Mesothelial cell of epicardium (in vitro differentiated cells): ENCODE measurements at places on chromosomes 13 and 19. TPM values are rescaled to one million over a fixed set of nuclear protein-coding genes. Genes with fewer than 3 reads are reported as not detected.

The DCLK1 gene
- total RNA-seq: 21.7 to 23.1 TPM (median 22.6 TPM) in 3 replicates

- H3K27me3 ChIP-seq: peaks cover 35% of the 10 kb centered on the region
- DNase-seq: no peak
- H3K4me3 ChIP-seq: no peak overlapping the region
- no peaks in the 10 kb centered on the region for H3K36me3 ChIP-seq
- no peak overlapping the region for H3K27ac ChIP-seq
Observed at GRCh38 chr13:109790942-109791605, 4.7 kb upstream of the IRS2 start.

DNA sequence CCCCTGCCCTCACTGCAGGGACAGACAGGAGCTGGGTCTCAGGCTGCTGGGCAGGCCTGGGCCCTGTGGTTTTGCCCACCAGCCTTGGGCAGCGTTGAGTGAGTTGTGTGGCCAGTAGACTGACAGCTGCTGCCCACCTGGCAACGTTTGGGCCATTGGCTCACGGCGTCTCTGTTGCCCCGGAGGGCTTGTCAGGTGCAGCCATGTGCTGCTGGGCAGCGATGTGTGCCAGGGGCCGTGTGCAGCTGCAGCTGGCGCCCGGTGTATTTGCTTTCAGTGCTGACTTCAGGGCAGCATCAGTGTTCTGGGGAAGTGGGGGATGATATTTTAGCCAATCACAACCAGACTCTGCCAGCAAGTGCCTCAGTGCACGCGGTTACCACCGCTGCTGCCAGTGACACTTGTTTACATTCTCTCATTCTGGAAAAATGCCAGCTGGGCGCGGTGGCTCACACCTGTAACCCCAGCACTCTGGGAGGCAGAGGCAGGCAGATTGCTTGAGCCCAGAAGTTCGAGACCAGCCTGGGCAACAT is 10.6 kb downstream of the FZR1 start:
- H3K27me3 ChIP-seq: no peaks in the 10 kb centered on the region
- no peak overlapping the region for H3K4me3 ChIP-seq
- no peak for DNase-seq
- peaks cover 4% of the 10 kb centered on the region for H3K36me3 ChIP-seq
- H3K27ac ChIP-seq: no peak overlapping the region

The C1QTNF9B gene
- total RNA-seq: not detected in 3 replicates

GRCh38 chr13:99395436-99395835 is 88.2 kb upstream of the GPR183 start:
- no peaks in the 10 kb centered on the region for H3K4me1 ChIP-seq
- H3K36me3 ChIP-seq: no peaks in the 10 kb centered on the region
- DNase-seq: no peak
- H3K27me3 ChIP-seq: peaks cover 1% of the 10 kb centered on the region

The FXYD7 gene
- total RNA-seq: 0.41 to 1.3 TPM (median 0.69 TPM) in 3 replicates

DNA sequence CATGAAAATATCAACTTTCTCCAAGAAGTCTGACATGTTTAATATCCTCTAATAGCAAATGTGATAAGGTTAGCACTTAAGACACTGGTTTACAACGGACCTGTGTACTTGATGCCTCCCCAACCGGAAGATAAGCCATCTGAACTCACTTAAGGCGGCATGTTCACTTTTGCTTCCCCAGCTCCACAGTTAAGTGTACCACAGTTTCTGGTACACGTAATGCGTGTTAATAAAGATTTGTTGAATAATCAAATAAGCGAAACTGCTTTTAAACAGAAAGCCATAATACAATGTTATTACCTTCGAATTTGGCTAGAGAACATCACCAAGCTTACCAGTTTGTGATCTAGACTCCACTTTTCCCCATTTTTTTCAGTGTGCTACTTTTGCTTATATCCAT is 1.4 kb upstream of the PAN3 start:
- DNase-seq: no peak
- H3K27me3 ChIP-seq: no peaks in the 10 kb centered on the region
- peaks cover 31% of the 10 kb centered on the region for H3K4me1 ChIP-seq
- peak overlapping the region; percentile 89 for H3K4me3 ChIP-seq
- H3K27ac ChIP-seq: peak overlapping the region; percentile 98
- H3K36me3 ChIP-seq: no peaks in the 10 kb centered on the region

The CHERP gene
- total RNA-seq: 73.2 to 80.5 TPM (median 78.4 TPM) in 3 replicates

The CYP4F11 gene
- not detected in 3 replicates for total RNA-seq

DNA sequence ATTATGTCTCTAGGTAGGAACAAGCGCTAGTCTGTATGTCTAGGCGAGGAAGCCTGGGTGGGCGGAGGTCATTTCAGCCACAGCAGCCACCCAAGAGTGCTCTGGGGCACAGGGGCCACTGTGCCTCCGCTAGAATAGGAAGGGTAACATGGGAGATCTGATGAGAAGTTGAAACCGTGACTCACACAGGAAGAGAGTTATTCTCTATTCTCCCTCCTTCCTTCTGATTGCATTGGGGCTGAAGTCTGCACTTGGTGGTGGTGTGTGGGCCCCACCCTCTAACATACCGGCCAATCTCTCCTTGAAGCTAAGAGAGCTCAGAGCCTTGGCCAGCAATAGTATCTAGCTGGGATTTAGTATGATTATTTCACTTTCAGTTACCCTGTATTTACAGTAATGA is 20.3 kb upstream of the GGACT start:
- peaks cover 33% of the 10 kb centered on the region for H3K36me3 ChIP-seq
- no peaks in the 10 kb centered on the region for H3K27me3 ChIP-seq
- no peak for DNase-seq
